ENCODE measurements at places on chromosomes 2 and 18.

GRCh38 chr2:33788044-33788443 lies 188.9 kb upstream of the FAM98A start:
- DNase-seq, result no peak

- no peak for DNase-seq
Measured at GRCh38 chr18:22337833-22338232, 79.9 kb downstream of the CTAGE1 start.

DNA sequence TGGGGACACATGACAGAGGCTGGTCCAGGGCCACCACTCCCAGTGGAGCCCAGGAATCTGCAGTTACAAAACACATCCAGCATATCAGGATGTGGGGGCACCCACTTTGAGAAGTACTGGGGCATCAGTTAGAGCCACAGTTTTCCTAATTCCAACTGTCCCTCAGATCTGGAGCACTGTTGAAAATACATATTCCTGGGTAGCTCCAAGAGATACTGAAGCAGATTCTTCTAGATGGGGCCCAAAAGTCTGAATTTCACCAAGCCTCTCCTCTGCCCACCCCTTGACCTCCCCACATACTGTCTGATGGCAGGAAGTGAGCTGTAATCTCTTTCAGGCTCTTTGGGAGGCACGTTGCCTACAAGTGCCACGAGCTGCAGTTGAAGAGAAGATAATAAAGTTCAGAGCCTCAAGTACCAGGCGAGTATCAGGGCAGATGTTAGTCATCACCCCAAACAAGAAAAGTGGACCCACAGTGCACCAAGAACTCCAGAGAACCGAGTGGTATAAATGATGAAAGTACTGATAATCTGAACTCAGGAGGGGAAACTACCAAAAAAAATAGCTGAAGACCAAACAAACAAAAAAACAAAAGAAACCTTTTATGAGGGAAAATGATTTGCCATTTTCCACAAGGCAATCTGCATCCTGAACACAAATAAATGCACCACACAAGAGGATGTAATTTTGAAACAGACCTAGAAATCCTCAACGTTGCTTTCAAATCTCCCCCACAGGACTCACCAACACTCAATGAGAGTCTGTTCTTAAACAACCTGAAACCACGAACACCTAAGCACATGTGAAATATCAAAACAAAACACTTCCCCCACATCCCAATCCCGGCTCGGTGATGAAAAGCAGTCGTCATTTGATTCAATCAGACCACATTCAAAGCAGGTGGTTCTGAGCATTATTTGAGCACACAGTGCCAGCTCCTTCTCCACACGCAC lies 98.7 kb downstream of the TCF4 start:
- DNase-seq, result no peak

- no peak for DNase-seq
Measured at GRCh38 chr18:63648241-63648640, 4.2 kb upstream of the SERPINB4 start.

- no peak for DNase-seq
Measured at GRCh38 chr2:177758591-177759371, 313.8 kb downstream of the PDE11A start.

Measured in coronary artery (tissue), 2 donors.